ENCODE measurements at places on chromosomes 4 and X. TPM values are rescaled to one million over a fixed set of nuclear protein-coding genes. Genes with fewer than 3 reads are reported as not detected.

The SERTM2 gene
- total RNA-seq, result 7.9 TPM

The UPF3B gene
- total RNA-seq, result 1.8 TPM

The CXCL6 gene
- total RNA-seq, result 0.51 TPM

The RHOXF1 gene
- total RNA-seq, result not detected

The ADGRG4 gene
- 0.10 TPM for total RNA-seq

The PAGE2B gene
- not detected for total RNA-seq

The SLC35A2 gene
- 11.1 TPM for total RNA-seq

The CT45A5 gene
- not detected for total RNA-seq

The ATP8A1 gene
- total RNA-seq, result 14.8 TPM

The COL4A5 gene
- 65.5 TPM for total RNA-seq

The DUX4 gene
- total RNA-seq, result not detected

The TMEM31 gene
- total RNA-seq, result not detected

All from tongue (tissue), 3 donors.